ENCODE measurements at places on chromosomes 7 and 10. TPM values are rescaled to one million over a fixed set of nuclear protein-coding genes. Genes with fewer than 3 reads are reported as not detected.

Gene CRPPA
- 8.7 TPM for total RNA-seq

Gene CALHM2
- total RNA-seq, result 11.6 TPM

Gene NKX6-2
- not detected for total RNA-seq

Gene TRIM74
- 0.78 TPM for total RNA-seq

Gene ZNF212
- total RNA-seq, result 5.5 TPM

Gene ENO4
- 0.46 TPM for total RNA-seq

Gene TMEM196
- not detected for total RNA-seq

Gene SPDYE16
- total RNA-seq, result not detected

Gene ZNF679
- not detected for total RNA-seq

Gene AS3MT
- total RNA-seq, result 16.1 TPM

Gene ZKSCAN1
- total RNA-seq, result 30.3 TPM

Gene MMD2
- total RNA-seq, result not detected

Gene GPR141
- total RNA-seq, result 0.38 TPM

Gene AGR2
- not detected for total RNA-seq

Gene XRCC2
- total RNA-seq, result 0.38 TPM

Gene OLAH
- 0.27 TPM for total RNA-seq

Gene SLC18A2
- 0.22 TPM for total RNA-seq

Gene NEUROD6
- total RNA-seq, result not detected

Gene AOAH
- 2.7 TPM for total RNA-seq

Gene ZNF804B
- total RNA-seq, result not detected

Gene RSU1
- total RNA-seq, result 49.4 TPM

Gene CACNA2D1
- total RNA-seq, result 38.5 TPM

Gene PLXDC2
- total RNA-seq, result 12.2 TPM

Gene BICC1
- 6.1 TPM for total RNA-seq

Gene BTAF1
- total RNA-seq, result 9.9 TPM

Gene ZNF800
- total RNA-seq, result 17.6 TPM

Gene SPDYE9
- not detected for total RNA-seq

Gene SCART1
- total RNA-seq, result 0.51 TPM

Gene PAX2
- not detected for total RNA-seq

Gene MMRN2
- 33.5 TPM for total RNA-seq

Gene FEZF1
- total RNA-seq, result not detected

Gene ANXA8
- 0.24 TPM for total RNA-seq

Gene PPP1R17
- not detected for total RNA-seq

Gene LDB3
- total RNA-seq, result 1,375 TPM

Gene ZFAND4
- 10.0 TPM for total RNA-seq

Gene PSMG3
- 12.1 TPM for total RNA-seq

Gene NOLC1
- 22.8 TPM for total RNA-seq

Gene NODAL
- total RNA-seq, result not detected

Gene IGF2BP3
- total RNA-seq, result not detected

Gene C7orf33
- not detected for total RNA-seq

Gene PCDH15
- total RNA-seq, result 0.16 TPM

Gene GPR26
- not detected for total RNA-seq

Gene DLX6
- not detected for total RNA-seq

Gene CYP2C9
- not detected for total RNA-seq

Gene NAT16
- total RNA-seq, result not detected

Gene PSMC2
- total RNA-seq, result 120 TPM

Gene ZNF438
- total RNA-seq, result 13.0 TPM

Gene PDZD7
- 0.38 TPM for total RNA-seq

Gene DYDC1
- not detected for total RNA-seq

Gene CALML5
- not detected for total RNA-seq

Gene ARHGAP22
- total RNA-seq, result 5.2 TPM

Gene ACTL6B
- total RNA-seq, result not detected

Gene MRPL43
- 55.4 TPM for total RNA-seq

Gene FOXI2
- not detected for total RNA-seq

Gene NKX2-3
- total RNA-seq, result not detected

Gene GDF2
- total RNA-seq, result not detected

Gene GIMAP8
- 14.4 TPM for total RNA-seq

All from Right ventricle myocardium superior (tissue), 1 donor.